NCI-H2081 treated with DMSO at 0.1 percent for 48 hours (cell line): ENCODE measurements at places on chromosomes 5 and 9.

DNA sequence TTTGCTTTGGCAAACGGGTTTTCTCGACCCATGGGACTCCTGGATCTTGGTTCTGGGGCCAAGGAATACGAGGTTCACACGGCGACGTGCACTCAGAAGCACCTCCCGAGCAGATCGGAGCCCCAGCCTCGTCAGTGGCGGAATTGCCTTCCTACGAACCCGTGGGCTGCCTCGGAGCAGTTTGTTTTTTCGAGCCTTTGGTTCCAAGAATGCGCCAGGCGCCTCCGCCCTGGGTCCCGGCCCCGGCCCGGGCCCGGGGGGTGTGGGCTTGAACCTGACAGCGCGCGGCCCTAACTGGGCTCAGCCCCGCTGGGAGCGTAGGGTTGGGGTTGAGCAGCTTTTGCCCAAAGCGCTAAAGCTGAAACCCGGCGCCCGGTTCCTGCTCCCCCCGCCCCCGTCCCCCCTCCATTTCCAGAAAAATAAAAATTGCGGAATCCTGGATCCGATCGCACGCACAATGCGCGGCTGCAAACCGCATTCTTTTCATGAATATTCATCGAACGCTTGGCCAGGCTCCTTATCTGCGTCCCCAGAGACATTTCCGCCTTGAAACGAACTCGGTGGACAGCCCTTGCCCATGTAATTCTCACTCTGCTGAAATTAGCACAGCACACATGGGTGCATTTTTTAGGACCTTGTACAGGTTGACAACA, 1.0 kb downstream of the BASP1 start:
- no peak for DNase-seq

- DNase-seq: no peak
These were observed 519.9 kb upstream of the WWC1 start for GRCh38 chr5:167771571-167771970.

GRCh38 chr5:102531506-102531905, 32.7 kb upstream of the SLCO6A1 start:
- DNase-seq: no peak

- no peak for DNase-seq
These were observed 228.0 kb upstream of the ADAMTSL1 start for GRCh38 chr9:18245911-18246310.

DNA sequence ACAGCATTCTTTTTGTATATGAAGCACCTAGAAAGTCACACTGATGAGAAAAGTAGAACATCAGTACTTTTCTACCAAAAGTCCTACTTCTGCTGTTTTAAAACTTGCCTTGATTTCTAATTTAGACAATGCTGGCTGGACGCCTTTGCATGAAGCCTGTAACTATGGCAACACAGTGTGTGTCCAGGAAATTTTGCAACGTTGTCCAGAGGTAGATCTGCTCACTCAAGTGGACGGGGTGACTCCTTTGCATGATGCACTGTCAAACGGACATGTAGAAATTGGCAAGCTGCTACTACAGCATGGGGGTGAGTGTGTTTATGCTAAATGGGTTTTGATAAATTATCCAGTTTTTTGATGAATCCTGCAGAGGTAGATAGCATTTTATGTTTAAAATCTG, 73.5 kb downstream of the SLF1 start:
- DNase-seq: no peak

DNA sequence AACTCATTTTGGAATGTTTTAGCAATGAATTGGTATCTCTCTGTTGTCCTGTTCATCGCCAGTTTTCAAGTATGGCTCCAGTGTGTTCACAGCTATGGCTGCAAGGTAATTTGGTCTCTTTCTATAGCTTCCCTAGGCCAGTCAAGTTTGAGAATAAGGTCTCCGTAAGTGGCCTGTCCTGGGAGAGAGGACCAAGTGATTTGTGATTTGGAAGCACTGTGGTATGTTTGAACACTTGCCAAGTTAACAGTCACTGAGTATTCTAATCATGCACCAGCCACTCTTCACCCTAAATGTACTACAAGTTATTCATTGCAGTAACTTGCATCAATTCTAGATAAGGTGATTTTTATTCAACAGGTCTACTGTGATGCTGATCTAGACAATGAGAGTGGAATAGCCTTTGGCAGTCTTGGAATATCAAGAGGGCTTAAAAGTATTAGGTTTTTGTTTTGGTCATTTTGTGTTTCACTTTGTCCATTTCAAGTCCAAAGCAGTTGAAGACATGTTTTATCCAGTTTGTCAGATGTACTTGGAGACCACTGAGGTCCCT, 41.1 kb downstream of the G3BP1 start:
- no peak for DNase-seq

DNA sequence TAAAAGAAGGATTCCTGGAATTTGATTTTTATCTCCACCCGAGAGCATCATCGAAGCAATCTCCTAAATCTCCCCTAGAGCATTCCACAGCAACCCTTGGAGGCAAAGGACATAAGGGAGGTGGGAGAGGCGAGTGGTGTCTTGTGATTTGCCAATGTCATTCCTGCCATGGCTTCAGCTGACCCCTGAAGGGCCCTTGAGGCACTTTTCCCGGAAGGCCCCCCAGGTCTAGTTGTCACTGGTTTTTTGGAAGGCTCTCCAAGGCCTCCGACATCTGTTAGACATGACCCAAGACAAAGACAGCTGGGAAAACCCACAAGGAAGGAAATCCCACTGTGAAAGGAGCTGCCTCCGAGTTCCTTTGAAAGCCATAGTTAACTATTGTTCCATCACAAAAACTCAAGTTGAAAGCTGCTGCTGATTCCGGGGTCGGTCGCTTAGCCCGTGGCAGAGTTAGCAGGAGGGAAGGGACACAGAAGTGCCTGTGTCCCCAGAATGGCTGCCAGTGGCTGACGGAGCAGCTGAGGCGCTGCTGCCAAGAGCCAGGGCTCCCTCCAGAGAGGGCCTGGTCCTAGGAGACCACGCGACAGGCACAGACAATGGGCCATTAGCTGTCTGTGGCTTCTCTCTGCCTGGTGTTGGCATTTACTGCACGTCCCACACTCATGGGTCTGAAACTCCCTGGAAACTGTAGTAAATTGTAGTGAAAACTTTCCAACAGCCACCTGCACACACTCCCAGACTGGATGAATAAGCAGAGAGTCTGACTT, 24.4 kb upstream of the TRIO start:
- no peak for DNase-seq

GRCh38 chr9:137771580-137771979, 106.0 kb upstream of the CACNA1B start:
- DNase-seq: no peak
